ACHN (cell line): ENCODE measurements at places on chromosomes 7 and 10.

GRCh38 chr7:40463446-40463845, 328.6 kb downstream of the SUGCT start:
- DNase-seq = no peak

GRCh38 chr7:89837515-89837914, 316.8 kb upstream of the STEAP1 start:
- peak; percentile 23 for DNase-seq

- DNase-seq = no peak
These were observed 147.9 kb downstream of the FRMD4A start for GRCh38 chr10:14182781-14183180.

GRCh38 chr10:60035984-60036383, 129.6 kb upstream of the CCDC6 start:
- no peak for DNase-seq

- DNase-seq = no peak
These were observed 95.1 kb upstream of the SAMD8 start for GRCh38 chr10:75016325-75016724.

DNA sequence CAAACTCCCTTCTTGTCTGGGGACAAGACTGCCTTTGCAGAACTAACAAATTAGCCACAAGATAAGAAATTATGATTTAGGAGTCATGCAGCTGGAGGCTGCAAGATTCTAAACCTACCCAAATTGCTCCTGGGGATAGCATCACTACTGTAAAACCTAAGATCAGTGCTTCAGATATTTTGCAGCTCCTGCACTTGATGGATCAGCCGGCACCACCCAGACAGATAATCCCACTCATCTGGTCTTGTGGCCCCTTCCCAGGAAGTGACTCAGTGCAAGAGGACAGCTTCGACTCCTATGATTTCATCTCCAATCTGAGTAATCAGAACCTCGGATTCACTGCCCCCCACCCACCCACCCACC, 181.9 kb downstream of the AKR1D1 start:
- no peak for DNase-seq

DNA sequence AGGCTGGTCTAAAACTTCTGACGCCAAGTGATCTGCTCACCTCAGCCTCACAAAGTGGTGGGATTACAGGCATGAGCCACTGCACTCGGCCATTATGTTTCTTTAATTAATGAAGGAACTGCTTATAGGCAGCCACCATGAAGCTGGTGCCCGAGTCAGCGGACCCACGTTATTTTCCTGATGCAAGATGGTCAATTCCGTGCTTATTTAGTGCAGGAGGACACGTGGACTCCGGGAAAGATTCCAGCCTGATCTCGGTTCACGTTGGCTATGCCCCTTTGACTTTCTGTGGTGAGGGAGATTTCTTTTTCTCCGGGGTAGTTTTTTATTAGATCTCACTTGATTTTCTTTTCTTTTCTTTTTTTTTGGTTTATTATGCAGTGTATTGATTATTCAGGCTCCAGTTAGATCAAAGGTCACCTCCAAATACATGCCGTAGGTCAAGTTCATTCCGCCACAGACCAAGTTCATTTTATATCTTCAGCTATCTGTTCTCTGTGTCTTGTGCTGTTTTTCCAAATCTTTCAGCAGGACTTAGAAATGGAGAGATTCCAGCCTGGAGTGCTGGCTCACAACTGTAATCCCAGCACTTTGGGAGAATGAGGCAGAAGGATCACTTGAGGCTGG, 8.3 kb downstream of the CAMK1D start:
- no peak for DNase-seq

GRCh38 chr10:89909752-89910151, 208.4 kb downstream of the KIF20B start:
- no peak for DNase-seq

DNA sequence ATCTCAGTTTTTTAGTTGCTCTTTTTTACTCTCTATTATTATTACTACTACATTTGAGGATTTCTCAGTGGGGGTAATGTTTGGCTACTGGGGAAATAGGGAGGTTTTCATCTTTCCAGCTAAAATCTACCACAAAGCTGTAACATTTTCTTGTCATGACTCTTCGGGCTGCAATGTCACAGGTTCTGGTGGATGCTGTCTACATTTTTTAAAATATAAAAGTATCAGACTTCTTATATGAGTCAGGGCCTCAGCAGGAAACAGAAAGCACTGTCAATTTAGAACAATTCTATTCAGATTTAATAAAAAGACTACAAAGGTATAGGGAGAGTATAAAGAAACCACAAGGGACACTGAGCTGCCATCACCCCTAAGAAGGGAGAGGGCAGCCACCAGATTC, 61.6 kb downstream of the DNAJC12 start:
- no peak for DNase-seq

DNA sequence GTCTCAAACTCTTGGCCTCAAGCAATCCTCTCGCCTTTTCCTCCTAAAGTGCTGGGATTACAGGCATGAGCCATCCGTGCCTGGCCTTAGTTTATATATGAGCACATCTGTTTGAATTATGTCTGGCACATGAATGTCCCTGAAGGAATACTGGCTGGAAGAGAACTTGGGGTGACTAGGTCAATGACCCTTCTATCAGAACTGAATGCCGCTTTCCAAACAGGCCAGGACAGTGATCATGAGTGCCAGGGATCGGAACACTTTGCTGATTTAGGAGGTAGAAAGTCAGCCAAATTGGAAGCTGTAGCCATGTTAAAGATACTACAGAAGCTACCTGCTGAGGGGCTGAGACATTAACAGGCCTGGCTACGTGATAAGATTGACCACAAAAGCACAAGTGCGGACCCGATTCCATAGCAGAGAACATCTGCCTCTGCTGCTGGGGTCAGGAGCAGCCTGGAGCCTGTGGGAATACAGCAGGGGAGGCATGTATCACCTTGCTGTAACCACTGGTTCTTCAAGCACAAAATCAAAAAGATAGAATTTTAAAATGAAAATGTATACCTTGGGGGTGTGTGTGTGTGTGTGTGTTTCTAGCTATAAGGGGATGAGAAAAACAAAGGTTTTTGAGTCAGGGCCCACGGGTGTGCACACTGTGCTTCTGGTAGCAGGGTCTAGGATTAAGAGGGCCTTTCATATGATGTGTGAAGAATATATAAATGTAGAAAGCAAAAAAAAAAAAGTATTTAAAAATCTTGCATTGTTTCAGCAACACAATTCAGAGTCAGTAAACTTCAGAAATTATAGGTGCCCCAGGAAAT, 293.7 kb downstream of the BBS9 start:
- DNase-seq = no peak

DNA sequence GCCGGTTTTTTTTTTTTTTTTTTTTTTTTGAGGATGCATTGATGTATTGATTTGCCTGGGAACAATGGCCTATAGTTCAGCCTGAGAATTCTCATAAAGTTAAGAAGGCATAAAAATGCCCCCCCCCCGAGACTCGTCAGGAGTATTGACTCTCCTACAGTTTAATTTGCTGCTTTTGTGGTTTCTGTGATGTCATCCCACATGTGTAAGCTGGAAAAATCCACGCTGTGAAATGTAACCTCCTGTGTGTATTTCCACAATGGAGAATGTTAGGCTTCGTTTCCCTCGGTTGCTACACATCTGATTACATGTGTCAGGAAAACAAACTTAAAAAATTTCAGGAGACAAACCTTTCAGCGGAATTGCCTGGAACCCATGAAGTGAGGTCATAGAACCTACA, 117.9 kb downstream of the FANK1 start:
- no peak for DNase-seq

DNA sequence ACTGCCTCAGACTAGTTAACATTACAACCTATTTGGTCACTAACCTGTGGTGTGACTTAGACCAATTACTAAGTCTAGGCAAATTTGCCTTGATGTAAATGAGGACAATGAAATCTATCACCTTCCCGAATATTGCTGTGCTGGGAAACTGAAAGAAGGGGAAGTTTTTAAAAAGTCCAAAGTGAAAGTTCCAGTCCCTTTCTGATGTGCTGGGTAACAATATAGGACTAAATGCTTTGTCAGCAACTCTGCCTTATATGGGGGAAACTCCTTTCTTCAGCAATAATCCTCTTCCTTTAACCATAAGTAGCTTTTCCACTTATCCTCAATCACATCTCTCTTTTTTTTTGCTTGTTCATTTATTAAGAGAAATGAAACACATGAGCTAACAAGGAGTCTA, 3.9 kb downstream of the PIK3AP1 start:
- DNase-seq = no peak

DNA sequence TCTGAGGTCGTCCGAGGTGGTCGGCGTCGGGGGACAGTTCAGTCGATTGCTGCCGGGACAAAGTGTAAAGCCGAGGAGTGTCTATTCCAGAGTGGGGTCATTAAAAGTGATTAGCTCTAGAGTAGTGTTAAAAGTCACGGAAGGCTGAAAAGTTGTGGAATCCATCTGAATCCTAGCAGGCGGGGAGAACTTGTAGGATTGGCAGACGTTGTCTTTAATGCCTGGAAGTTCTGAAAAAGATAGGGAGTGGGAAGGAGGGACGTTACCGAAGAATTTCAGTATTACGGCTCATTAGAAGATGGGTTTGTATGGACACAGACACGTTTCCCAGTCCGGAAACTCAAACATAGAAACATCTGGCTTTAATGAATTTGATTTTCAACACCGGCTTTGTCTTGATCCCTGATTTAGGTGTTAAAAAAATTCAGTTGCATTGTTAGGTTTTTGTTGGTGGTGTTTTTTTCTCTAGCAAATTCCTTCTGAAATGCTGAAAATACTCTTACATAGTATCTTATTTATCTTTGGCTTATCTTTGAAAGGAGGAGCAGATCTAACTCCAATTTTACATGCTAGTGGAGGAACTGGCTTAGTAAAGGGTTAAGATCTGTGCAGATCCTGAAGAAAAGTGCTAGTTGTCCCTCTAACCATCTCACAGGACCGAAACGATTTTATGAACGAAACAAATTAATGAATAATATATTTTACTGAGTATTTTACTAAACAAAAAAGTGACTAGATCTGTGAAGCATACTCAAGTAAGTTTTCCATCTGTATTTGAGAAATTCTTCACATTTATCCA, 900 bp downstream of the MKLN1 start:
- peak; percentile 45 for DNase-seq

GRCh38 chr10:63106111-63106755, 26.9 kb upstream of the NRBF2 start:
- no peak for DNase-seq

- DNase-seq = no peak
These were observed 33.2 kb downstream of the ACBD5 start for GRCh38 chr10:27207350-27207749.

GRCh38 chr7:121879544-121879943, 6.6 kb downstream of the PTPRZ1 start:
- DNase-seq = no peak

DNA sequence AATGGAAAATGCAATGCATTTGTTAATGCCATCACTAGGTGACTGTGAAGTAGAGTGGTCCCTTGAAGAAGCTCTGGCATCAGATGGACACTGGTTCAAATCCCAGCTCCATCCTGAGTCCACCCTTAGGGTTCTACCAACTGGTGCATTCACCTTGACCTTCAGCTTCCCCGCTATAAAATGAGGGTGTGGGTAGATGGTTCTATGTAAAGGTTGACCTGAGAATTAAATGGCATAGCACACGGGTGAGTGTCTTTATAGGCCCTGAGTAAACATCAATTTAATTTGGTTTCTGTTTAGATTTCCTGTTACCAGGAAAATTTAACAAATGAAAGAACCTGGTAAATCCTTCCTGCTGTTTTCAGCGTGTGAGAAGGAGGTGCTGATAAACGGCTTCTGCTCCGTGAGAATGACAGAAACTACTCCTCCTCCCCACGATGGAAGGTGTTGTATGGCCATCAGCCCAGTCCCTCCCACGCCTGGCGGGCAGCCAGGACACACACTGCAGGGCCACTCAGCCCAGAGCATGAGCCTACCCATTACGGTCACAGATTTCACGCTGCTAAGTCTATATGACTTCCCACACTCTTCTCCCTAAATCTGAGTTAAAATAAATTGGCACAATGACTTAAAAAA, 210.1 kb downstream of the TNS3 start:
- no peak for DNase-seq

GRCh38 chr10:99998889-99999288, 10.9 kb downstream of the DNMBP start:
- no peak for DNase-seq

DNA sequence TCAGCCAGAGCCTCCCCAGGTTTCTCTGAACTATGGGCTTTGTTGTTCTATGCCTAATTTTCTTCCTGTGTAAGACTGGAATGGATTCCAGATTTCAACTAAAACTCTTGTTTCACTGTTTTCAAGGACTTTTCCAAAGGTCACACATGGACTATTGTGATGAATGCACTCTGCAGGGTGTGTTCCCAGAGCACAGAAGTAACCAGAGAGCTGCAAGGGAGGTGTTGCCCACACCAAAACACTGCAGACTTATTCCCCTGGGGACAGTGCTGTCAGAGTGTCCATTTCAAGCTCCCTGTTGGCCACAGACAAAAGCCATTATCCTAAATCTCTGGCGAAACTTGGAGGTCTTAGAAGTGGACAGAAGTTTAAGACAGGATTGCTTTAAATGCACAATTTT, 231.6 kb downstream of the TRIL start:
- no peak for DNase-seq

DNA sequence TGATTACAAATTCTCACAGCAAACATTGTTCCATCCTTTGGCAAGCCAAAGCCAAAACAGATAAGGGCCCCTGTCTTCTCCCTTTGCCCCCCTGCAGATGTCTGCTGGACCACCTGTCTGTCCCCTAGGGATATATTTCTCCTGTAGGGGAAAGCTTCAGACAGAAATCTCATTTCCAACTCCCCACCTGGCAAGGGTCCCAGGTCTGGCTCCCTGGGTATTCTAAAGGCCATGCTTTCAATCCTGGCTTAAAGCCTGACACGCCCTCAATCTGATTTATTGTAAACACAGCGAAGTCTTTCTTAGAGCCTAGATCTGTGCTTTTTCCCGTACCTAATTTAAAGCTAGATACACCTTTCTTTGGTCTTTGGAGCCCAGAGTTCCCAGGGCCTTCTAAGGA, 66.1 kb downstream of the KCNMA1 start:
- DNase-seq = no peak

- DNase-seq = peak; percentile 69
These were observed 163.8 kb downstream of the ELMO1 start for GRCh38 chr7:37284805-37285231.

GRCh38 chr7:129423700-129424410, 10.4 kb upstream of the STRIP2 start:
- DNase-seq = no peak

DNA sequence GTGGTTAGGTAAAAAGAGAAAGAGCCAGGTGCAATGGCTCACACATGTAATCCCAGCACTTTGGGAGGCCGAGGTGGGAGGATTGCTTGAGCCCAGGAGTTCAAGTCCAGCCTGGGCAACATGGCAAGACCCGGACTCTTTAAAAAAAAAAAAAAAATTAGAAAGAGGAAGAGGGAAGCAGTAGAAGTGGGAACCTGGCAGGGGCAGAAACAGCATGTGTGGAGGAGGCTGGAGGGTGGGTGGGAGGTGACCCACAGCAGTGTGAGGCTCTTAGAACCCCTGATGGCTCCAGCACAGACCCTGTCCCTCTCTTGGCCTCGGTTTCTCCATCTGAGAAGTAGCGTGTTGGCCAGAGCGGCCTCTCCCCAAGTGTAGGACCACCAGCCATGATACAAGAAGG, 4.9 kb upstream of the CCL24 start:
- no peak for DNase-seq
